ENCODE measurements at places on chromosomes 3 and 15.

DNA sequence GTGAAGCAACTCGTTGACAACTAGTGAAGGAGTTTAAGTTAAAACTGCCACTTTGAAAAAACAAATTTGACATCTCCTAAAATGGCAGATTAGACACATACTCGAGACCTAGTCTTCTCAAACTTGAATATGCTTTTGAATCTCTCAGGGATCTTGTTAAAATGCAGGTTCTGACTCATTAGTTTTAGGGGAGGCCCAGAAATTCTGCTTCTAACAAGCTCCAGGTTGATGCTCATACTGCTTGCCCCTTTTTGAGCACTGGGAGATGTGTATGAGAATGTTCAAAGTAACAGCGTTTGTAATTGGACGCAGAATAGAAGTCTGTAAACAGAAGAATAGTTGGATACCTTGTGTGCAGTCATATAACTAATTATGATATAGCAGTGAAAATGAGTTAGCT is 1.6 kb downstream of the C3orf38 start:
- DNase-seq = no peak

DNA sequence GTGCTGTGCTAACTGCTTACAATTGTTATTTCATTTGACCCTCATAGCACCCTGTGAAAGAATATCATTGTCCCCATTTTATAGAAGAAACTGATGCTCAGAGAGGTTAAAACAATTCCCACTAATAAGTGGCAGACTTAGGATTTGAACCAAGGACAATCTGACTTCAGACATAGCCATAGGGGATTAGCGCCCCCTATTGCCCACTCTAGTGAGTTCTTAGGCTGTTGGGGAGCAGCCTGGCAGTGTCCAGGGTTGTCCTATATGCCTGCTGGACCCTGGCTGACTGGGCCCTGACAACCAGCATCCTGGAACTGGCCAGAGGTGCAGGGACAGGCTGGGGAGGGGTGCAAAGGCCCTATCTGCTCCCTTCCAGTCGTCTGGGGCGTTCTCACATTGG is 15.4 kb downstream of the DPH3 start:
- no peak for DNase-seq

GRCh38 chr15:76208084-76208785 is 103.0 kb downstream of the ETFA start:
- no peak for DNase-seq

- no peak for DNase-seq
These were observed 106.9 kb upstream of the CD96 start for GRCh38 chr3:111434941-111435622.

GRCh38 chr3:170692720-170693119 is 106.8 kb upstream of the SLC7A14 start:
- DNase-seq = no peak

GRCh38 chr15:52112203-52112750 is 298 bp downstream of the BCL2L10 start:
- peak; percentile 29 for DNase-seq

GRCh38 chr15:89075101-89075640 is 13.1 kb upstream of the ABHD2 start:
- no peak for DNase-seq

- DNase-seq = no peak
These were observed 1336.3 kb upstream of the CADM2 start for GRCh38 chr3:83622526-83622925.

GRCh38 chr3:172303181-172303580 is 145.1 kb downstream of the GHSR start:
- no peak for DNase-seq

GRCh38 chr3:160174621-160175020 is 50.6 kb upstream of the C3orf80 start:
- DNase-seq = no peak
